ENCODE measurements at places on chromosomes 6 and 20.

- DNase-seq: no peak
Measured at GRCh38 chr6:38436726-38437465, 202.8 kb downstream of the BTBD9 start.

GRCh38 chr6:156840606-156841005, 63.4 kb downstream of the ARID1B start:
- DNase-seq: no peak

DNA sequence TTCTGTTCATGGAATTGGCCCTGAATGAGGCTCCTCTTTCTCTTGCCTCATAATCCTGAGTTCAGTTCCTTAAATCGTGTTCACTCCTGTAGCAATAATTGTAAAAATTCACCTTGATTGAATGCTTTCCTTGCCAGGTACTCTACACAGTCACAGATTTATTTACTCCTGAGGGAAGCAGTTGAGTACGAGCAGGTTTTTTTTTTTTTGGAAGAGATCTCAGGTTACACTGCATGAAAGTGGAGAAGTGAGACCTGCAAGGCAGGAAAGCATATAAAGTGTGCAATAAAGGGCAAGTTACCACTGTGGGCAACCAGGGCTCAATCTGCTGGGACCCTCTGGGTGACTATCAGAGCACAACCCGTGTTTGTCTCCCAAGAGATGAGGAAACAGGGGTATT, 93.0 kb upstream of the DOK5 start:
- no peak for DNase-seq

DNA sequence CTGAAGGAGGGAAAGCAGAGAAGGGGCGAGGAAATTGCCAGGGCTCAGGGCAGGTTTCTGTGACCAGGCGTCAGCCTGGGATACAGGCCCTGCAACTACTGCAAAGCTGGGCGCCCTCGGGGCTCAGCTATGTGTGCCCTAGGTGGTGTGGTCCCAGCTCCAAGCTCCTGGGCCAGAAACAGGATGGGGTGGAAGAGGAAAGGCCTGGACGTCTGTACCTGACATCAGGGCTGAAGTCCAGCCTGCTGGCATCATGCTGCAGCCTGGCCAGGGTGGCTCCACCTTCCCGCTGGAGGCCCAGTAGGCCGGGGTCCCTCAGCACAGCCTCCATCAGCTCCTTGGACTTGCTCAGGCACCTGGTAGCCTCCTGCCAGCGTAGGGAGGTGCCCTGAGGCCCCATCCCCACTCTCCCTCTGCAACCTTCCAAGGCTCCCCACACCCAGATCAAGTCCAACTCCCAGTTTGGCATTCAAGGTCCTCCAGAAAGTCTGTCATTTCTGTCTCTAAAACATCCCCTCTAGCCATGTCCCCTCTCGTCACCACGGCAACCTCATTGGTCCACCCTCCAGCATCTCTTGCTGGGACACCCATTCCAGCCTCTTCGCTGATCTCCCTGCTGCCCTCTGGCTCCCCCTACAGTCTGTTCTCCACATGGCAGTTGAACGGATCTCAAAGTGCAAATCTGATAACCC, 38.2 kb downstream of the KIAA1755 start:
- DNase-seq: peak; percentile 30

DNA sequence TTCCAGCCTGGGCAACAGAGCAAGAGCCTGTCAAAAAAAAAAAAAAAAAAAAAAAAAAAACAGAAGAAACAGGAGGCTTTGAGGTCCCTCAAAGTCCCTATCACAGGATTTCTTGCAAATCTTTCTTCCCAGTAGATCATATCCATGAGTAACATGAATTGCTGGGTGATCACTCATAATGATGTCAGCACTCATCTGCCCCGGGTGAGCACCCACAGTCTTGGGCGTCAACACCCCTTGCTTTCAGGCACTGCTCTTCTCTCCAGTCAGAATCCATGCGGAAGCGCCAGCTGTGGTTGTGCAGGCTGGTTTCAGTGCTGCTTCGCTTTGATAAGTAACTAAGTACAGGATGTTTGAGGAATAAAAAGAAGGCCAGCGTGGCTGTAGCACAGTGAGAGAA, 40.2 kb upstream of the INSM1 start:
- DNase-seq: no peak

GRCh38 chr6:89555806-89556205, 82.7 kb downstream of the LYRM2 start:
- DNase-seq: no peak

GRCh38 chr6:9948678-9949077, 466.2 kb downstream of the TFAP2A start:
- DNase-seq: no peak

GRCh38 chr6:43979525-43979924, 147.7 kb downstream of the MRPL14 start:
- no peak for DNase-seq
